ENCODE measurements at places on chromosomes 12 and 14. TPM values are rescaled to one million over a fixed set of nuclear protein-coding genes. Genes with fewer than 3 reads are reported as not detected.

DNA sequence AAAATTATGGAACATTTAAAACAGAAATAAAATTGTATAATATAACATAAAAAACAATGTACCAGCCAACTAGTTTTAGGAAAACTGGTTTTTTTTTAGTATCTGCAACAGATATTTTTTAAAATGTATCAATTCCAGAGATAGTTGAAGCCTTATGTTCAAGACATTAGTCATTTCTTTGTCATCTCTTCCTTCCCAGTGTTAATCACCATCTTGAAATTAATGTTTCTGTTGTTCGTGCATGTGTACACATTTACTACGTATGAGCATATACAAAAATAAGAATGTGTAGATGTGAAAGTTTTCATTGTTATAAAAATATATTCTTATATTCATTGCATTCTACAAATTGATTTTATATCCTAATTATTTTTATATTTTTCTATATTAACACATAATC is 1062.1 kb downstream of the SLC6A15 start:
- no peak for DNase-seq

PROX2 gene
- not detected for total RNA-seq

PTCSC3 gene
- total RNA-seq, result not detected

ADAM20 gene
- total RNA-seq, result 0.27 TPM

ELK3 gene
- total RNA-seq, result 17.1 TPM

WASHC3 gene
- total RNA-seq, result 37.2 TPM

- DNase-seq, result peak; percentile 89
These were observed 39.7 kb downstream of the PPTC7 start for GRCh38 chr12:110543252-110543959.

GCN1 gene
- total RNA-seq, result 36.0 TPM

DACT1 gene
- 3.4 TPM for total RNA-seq

GRCh38 chr12:45469902-45470301 is 254.0 kb downstream of the ANO6 start:
- DNase-seq, result no peak

TSPAN19 gene
- 0.33 TPM for total RNA-seq

DNA sequence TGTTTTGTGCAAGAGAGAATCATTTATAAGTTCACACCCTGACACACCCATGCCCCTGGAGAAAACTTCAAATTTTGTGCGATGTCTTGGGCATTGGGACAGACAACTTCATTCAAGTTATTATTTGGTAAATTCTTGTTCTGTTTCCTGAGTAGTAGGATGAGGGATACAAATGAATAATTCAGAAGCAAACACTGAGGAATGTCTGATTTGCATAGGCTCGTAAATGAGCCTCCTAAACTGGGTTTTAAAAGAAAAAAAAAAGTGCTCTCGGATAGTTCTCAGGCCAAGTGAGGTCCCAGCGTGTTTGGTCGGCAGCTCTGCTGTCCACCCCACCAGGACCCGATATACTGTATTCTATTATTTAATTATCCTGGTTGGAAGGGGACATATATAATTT is 134.7 kb upstream of the CPM start:
- no peak for DNase-seq

GDF3 gene
- 0.19 TPM for total RNA-seq

GRCh38 chr12:110694330-110694901 is 5.5 kb upstream of the HVCN1 start:
- peak; percentile 66 for DNase-seq

DNA sequence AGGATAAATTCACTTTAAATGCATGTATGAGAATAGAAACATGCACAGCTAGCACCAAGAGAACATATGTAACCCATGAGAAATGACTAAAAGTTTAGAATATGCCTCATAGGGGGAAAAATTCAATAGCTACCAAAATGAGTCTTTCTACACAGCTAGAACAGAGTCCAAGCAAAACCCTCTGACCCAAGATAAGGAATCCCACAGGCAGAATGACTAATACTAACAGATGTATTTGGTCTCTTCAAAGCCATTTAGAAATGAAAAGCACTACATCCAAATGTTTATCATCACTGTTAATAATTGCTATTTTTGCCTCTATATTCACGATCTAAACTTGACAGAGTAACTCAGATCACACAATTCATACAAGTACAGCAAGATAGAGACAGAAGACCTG is 44.0 kb downstream of the KICS2 start:
- no peak for DNase-seq

Measured in left ventricle myocardium inferior (tissue), 1 donor.